ENCODE measurements at places on chromosomes 12 and 14.
A peak's percentile ranks its signal among the peaks of the same experiment; 100 is the strongest.

GRCh38 chr12:112904571-112904970 is 2.2 kb upstream of the OAS1 start:
- no peak for DNase-seq

DNA sequence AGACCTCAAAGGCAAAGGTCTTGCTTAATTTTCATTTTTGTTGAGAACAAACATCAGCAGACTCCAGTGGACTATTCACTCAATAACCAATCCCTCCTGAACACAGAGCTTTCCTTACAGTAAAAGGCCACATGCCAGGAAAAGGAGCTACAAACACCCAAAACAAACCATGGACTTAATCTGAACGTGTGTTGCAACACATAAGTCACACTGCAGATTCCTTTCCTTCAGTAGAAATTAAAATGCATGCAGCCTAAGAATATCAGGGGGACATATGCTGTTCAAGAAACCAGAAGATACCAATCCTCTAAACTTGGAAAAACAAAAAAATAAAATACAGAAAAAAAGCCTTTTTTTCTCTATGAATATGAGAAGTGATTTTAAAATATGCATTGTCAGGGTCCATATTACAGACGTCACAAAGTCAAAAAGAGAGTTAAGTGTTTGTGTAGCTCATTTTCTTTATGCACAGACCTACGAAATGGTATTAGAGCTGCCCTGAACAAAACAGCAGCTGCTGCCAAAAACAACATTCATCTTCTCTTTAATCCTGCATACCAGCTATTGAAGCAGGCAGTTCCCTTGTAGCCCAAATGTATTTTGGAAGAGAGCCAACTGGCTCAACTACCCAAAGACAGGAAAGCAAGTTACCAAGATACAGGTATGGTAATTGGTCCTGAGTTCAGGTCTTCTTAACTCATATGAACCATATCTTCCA is 26.2 kb downstream of the KITLG start:
- no peak for DNase-seq

GRCh38 chr12:42760550-42760949 is 171.0 kb upstream of the PRICKLE1 start:
- DNase-seq: no peak

GRCh38 chr14:63212209-63212608 is 8.0 kb downstream of the RHOJ start:
- no peak for DNase-seq

DNA sequence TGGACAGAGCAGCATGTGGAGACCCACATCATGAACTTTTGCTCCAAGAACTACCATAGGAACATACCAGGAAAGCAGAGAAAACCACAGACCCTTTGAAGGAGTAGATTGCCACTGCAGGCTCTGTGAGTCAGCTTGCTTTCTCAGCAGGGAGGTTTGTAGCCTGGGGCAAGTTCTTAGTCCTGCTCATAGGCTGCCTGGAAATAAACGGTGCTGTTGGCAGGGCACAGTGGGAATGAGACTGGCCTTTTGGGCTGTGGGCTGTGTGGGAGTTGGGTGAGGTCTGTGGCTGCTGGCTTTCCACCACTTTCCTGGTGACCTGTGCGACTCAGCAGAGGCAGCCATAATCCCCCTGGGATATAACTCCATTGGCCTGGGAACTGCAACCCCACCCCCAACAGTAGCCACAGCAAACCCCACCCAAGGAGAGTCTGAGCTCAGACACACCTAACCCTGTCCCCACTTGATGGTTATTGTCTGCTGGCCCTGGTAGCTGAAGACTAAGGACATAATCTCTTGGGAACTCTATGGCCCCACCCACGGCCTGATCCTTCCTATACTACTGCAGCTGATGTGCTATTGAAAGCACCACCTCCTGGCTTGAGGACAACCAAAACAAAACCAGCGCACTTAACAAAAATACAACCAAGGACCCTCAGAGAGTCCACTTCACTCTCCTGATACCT is 192.1 kb upstream of the GARIN6 start:
- DNase-seq: no peak

GRCh38 chr12:30847259-30847658 is 79.3 kb upstream of the TSPAN11 start:
- DNase-seq: peak; percentile 78

- no peak for DNase-seq
Observed at GRCh38 chr12:20319366-20319765, 49.0 kb upstream of the PDE3A start.

GRCh38 chr14:105878125-105878524 is 351.7 kb downstream of the TMEM121 start:
- no peak for DNase-seq

GRCh38 chr12:123506059-123506842 is 27.3 kb downstream of the RILPL1 start:
- DNase-seq: no peak

GRCh38 chr12:67437011-67437410 is 167.9 kb downstream of the CAND1 start:
- no peak for DNase-seq

DNA sequence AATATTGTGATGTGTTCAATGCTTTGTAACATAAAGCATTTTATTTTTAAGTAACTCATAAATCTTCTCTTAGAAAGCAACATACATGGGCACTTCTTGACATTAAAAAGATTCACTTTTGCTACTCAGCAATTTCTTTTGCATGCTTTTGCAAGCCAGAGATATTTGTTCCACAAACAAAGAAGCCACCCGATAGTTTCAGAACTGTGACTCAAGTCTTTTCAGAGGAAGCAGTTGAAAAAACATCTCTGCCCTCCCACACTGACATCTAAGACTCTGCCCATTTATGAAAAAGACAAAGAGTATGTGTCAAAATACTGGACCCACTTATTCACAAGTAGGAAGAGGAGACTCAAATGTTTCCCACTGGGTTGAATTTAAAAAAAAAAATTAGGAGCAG is 7.5 kb downstream of the APPL2 start:
- DNase-seq: no peak

DNA sequence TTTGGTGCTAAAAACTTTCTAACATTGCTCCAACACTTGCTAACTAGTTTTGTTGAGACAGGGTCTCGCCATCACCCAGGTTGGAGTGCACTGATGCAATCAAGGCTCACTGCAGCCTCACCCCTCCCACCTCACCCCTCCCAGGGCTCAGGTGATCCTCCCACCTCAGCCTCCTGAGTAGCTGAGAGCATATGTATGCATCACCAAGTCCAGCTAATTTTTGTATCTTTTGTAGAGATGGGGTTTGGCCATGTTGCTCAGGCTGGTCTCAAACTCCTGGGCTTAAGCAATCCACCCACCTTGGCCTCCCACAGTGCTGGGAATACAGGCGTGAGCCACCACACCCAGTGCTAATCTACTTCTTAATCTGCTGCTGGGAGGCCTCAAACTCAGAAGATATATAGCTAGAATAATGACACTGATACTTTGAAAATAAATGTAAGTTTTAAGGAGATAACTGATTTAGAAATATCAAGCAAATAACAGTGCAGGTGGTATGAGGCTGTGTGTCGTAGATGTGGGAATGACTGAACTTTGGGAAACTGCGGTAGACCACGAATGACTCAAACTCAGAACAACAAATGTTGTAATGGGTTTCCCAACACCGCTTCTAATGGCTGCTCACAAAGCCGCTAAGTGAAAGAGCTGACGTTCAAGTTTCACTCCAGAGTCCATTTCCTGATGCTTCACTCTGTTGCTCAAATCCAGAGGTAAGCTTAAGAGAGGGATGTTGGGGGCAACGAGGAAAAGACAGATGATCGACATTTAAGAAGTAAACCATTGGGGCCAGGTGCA is 10.0 kb downstream of the TMCC3 start:
- peak; percentile 53 for DNase-seq

DNA sequence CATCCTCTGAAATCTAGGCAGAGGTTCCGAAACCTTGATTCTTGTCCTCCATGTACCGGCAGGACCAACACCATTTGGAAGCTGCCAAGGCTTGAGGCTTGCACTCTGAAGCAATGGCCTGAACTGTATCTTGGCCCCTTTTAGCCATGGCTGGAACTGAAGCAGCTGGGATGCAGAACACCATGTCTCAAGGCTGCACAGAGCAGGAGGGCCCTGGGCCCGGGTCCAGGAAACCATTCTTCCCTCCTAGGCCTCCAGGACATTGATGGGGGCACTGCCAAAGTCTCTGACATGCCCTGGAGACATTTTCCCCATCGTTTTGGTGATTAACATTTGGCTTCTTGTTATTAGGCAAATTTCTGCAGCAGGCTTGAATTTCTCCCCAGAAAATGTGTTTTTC is 198.7 kb downstream of the EFCAB11 start:
- DNase-seq: no peak

DNA sequence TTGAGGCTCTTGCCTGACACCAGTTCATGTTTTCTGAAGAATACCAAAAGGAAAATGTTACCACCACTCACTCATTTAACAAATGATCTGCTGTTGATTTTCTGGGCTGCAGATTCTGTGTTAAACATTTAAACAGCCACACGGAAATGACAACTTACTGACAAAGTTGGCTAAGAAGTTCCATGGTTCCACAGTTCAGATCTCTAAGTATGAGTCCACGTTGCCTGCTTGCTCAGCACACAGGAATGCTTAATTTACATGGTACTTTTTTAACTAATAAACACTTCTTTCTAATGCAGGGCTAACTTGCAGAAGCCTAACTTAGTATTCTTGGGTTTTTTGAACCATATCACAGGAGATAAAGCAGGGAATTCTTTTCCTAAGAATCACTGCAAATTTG is 34.7 kb downstream of the PTGER2 start:
- DNase-seq: no peak

DNA sequence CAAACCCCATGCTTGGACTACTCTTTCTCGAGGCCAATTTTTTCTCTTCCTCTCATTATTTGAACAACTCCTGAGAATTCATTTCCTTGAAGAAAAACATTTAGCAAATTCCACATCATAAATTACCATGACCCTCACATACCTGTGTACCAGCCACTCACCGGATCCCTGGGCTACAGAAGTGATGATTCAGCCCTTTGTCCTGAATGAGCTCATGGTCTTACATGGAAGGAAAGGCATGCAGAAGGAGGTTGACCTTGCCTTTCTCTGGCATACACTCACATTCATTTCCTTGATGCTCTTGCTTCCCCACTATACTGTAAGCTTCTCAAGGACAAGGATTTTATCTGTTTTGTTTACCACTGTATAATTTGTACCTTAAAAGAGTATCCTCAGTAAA is 191.5 kb downstream of the SLC5A8 start:
- DNase-seq: peak; percentile 40

GRCh38 chr12:123270214-123271000 is 1.2 kb downstream of the CDK2AP1 start:
- peak; percentile 9 for DNase-seq

DNA sequence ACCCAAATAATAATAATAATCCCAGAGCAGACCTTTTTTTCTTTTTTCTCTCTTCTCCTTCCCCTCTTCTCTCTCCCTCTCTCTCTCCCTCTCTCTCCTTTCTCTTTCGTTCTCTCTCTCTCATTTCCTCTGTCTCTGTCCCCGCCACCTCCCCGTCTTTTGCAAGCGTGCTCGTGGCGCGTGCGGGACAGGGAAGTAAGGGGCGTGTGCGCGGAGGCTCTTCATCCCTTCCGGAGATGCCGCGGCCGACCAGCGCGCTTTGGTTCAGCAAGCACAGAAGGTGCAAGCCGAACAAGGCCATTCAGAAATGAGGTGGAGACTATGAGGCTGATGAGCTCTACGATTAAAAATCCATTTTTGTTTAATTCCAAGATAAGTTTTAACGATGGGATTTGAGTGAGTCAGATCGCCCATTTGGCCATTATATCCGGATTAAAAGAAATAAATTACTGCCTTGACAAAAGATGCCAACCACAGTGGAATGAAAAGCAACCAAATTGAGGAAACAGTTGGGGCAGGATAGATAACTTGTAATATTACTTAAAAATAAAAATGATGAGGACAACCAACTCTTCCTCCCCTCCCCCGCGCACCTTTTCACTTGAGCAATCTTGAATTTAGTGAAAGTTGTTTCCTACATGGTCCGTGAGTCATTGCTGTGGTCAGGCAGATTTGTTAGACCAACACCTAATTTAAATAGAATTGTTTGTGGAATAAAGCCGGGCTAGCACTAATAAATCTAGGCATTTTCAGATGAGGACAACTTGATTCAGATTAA is 1.2 kb upstream of the AMIGO2 start:
- peak; percentile 46 for DNase-seq

GRCh38 chr12:53423597-53423996 is at the start of gene AMHR2:
AMHR2 (plus strand) TSS chr12:53423855; CDS start chr12:53423935, 80 bp downstream.
- no peak for DNase-seq
